ENCODE measurements at places on chromosomes 5 and 9. TPM values are rescaled to one million over a fixed set of nuclear protein-coding genes. Genes with fewer than 3 reads are reported as not detected.

The PCDHGA3 gene
- total RNA-seq = not detected

The NIM1K gene
- 9.3 TPM for total RNA-seq

The KLF9 gene
- not detected for total RNA-seq

The NUP155 gene
- total RNA-seq = 19.4 TPM

The IL9 gene
- not detected for total RNA-seq

The IL5 gene
- not detected for total RNA-seq

The SHC3 gene
- total RNA-seq = not detected

The CARD9 gene
- 1.3 TPM for total RNA-seq

The LHX3 gene
- not detected for total RNA-seq

The BARHL1 gene
- total RNA-seq = not detected

The ECM2 gene
- 0.11 TPM for total RNA-seq

The SLC25A2 gene
- 0.82 TPM for total RNA-seq

The PCDHB2 gene
- not detected for total RNA-seq

The PAPPA gene
- total RNA-seq = 0.30 TPM

The SOX30 gene
- total RNA-seq = not detected

The HSPB3 gene
- total RNA-seq = not detected

The PRELID2 gene
- total RNA-seq = not detected

The ANKRD34B gene
- total RNA-seq = not detected

The RAD23B gene
- total RNA-seq = 50.2 TPM

The HAVCR2 gene
- not detected for total RNA-seq

The FOXD4L3 gene
- 0.22 TPM for total RNA-seq

The SLC1A3 gene
- total RNA-seq = not detected

The WNT8A gene
- not detected for total RNA-seq

The BHMT2 gene
- not detected for total RNA-seq

The PCDHB10 gene
- total RNA-seq = 0.11 TPM

The CDKN2B-AS1 gene
- total RNA-seq = 35.3 TPM

The RGS7BP gene
- not detected for total RNA-seq

The RAD50 gene
- 72.6 TPM for total RNA-seq

All from Karpas-422 (cell line).